Stimulated activated CD4-positive, alpha-beta T cell treated with anti-CD3 and anti-CD28 coated beads, Interleukin-1b, Interleukin-23, amount 100 ng/mL, for 1 hour (primary cell): ENCODE measurements at places on chromosomes 7 and 10.

GRCh38 chr7:140404565-140405065 is 757 bp downstream of the RAB19 start:
- DNase-seq, result no peak

GRCh38 chr10:46999217-46999616 is 88.0 kb downstream of the PTPN20 start:
- DNase-seq, result no peak

DNA sequence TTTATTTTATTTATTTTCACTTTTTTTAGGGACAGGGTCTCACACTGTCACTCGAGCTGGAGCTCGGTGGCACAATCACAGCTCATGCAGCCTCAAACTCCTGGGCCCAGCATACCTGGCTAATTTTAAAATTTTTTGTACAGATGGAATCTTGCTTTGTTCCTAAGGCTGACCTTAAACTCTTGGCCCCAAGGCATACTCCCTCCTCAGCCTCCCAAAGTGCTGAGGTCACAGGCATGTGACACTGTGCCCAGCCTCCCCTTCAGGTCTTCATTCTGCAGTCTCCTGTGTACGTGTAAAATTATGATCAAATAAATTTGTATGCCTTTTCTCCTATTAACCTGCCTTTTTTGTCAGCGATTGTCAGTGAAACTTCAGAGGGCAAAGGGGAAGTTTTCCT is 17.8 kb upstream of the TCTN3 start:
- DNase-seq, result no peak

DNA sequence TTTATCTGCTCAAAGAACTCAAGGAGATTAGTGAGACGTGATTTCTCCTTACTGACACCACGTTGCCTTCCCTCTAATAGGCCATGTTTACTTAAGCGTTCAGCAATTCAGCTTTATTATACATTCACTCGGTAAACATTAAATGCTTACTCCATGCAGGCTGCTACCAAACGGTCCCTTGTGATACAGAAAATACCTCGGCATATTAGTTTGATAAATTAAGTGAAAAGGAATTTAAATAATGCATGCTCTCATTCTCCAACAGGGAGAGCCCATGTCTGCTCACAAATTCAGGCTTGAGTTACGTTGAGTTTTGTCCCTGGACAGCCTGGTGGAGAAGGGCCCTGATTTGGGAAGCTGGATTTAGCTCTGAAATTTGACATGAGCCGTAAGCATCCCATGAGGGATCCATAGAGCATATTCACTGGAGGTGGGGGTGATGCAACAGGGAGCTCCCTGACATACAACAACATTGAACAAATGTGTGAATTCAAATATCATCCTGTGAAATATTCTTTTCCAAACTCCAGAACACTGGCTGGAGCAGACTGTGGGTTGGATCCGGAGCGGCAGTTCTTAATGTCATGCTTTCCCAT is 86.3 kb downstream of the TBXAS1 start:
- no peak for DNase-seq

DNA sequence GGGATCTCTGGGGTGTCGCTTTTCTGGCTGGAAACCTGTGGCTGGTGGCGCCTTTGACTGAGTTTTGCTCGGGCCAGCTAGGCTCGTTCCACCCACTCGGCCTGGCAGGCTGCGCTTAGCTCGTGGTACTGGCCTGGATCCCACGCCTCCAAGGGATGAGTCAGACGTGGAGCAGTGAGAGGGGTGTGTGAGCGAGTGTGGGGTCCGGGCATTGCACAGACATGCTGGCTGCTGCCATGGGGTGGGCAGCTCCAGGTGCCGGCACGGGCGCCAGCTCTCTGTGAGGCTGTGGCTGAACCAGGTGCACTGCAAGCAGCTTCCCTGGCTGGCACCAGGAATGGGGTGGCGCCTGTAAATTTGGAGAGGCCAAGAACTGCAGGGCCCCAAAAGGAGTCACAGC is 63.1 kb upstream of the CACNA2D1 start:
- no peak for DNase-seq

DNA sequence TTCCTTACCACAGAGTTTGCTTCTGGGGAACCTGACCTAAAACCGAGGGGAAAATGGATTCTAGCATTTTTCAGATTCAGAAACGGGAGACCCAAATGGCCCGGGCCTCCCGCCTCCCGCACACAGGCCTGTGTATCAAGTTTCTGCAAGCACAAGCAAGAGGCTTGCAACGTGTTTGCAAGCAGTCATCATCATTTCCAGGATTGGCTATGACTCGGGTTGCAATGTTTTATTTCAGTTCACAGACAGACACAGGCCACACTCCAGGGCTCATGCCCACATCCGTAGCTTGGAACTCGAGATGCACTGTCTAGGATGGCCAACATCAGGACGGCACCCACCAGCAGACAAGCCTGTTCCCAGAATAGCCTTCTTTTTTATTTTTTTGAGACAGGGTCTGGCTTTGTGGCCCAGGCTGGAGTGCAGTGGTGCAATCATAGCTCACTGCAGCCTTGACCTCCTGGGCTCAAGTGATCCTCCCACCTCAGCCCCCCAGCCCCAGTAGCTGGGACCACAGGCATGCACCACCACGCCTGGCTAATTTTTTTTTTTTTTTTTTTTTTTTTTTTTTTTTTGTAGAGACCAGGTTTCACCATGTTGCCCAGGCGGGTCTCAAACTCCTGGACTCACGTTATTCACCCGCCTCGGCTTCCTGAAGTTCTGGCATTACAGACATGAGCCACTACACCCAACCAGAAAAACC is 68.1 kb upstream of the FOXK1 start:
- DNase-seq, result no peak

GRCh38 chr10:104347295-104348045 is 6.2 kb upstream of the CFAP58 start:
- DNase-seq, result no peak

GRCh38 chr10:12984165-12984747 is 17.3 kb downstream of the CCDC3 start:
- DNase-seq, result no peak

DNA sequence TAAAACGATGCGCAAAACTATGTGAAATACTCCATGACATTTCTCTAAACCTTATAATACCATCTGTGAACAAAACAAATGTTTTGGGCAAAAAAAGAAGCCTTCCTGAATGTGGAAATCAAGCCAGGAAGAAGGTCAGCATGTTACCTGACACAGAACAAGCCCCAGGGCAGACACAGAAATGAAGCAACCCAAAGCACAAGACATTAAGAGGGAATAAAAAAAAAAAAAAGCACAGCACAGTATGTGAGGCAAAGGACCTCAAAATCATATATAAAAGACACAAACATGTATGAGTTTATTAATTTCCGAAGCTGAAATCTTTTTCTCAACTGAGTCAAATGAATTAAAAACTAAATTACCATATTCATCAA is 161.8 kb downstream of the SKIDA1 start:
- no peak for DNase-seq

DNA sequence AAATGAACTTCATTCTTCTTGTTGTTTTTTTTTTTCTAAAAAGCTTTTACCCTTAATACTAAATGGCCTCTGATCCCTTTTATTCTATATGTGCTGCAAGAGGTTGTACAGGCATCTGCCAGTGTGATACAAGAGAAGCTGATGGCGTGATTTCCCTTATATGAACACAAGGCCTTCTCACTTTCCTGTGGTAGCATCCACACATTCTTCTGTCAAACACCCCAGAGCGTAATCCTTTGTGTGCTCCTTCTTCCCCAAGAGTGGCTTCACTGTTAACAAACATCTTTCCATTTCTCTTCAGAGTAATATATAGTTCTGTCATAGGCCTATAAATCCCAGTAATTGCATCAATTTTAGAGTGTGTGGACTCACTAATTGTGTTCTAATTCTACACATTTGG is 86.3 kb upstream of the CAPZA2 start:
- DNase-seq, result no peak

GRCh38 chr10:102581401-102581800 is 62.9 kb upstream of the TRIM8 start:
- DNase-seq, result no peak

GRCh38 chr7:137449016-137449415 is 105.5 kb upstream of the PTN start:
- DNase-seq, result no peak

- no peak for DNase-seq
Observed at GRCh38 chr10:73917566-73918305, 6.8 kb downstream of the PLAU start.

GRCh38 chr10:6395606-6396005 is 184.5 kb downstream of the PRKCQ start:
- DNase-seq, result no peak

DNA sequence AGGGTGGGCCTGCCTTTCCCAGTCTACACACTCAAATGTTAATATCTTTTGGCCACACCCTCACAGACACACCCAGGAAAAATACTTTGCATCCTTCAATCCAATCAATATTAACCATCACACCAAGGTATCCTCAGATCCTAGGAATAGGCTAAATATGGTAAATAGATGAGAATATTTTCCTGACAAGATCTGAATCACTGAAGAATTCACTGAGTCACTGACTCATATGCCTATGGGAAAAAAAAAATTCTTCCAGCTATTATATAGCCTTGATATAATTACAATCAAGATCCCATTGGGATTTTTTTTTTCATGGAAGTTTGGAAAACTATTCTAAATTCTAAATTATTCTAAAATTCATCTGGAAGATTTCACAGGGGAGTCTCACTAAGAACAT is 65.8 kb downstream of the INHBA start:
- DNase-seq, result no peak

DNA sequence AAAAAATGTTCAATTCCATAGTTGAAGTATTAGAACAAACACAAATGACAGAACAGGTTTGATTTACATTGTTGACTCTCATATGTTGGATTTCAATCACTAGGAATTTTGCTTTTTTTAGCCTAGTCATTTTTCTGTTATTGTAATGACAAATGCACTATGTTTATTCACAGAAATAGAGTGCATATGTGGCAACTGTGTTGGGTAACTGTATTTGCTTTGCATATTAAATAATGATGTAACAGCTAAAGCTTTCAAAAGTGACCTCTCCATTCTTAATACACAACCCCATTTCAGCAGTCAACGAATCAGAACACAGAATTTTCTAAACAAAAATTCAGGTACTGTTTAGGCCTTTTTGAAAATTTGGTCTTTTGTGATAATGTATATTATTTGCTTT is 54.0 kb upstream of the SLC26A5 start:
- no peak for DNase-seq

GRCh38 chr7:140671966-140672365 is 779 bp upstream of the ADCK2 start:
- DNase-seq, result no peak

DNA sequence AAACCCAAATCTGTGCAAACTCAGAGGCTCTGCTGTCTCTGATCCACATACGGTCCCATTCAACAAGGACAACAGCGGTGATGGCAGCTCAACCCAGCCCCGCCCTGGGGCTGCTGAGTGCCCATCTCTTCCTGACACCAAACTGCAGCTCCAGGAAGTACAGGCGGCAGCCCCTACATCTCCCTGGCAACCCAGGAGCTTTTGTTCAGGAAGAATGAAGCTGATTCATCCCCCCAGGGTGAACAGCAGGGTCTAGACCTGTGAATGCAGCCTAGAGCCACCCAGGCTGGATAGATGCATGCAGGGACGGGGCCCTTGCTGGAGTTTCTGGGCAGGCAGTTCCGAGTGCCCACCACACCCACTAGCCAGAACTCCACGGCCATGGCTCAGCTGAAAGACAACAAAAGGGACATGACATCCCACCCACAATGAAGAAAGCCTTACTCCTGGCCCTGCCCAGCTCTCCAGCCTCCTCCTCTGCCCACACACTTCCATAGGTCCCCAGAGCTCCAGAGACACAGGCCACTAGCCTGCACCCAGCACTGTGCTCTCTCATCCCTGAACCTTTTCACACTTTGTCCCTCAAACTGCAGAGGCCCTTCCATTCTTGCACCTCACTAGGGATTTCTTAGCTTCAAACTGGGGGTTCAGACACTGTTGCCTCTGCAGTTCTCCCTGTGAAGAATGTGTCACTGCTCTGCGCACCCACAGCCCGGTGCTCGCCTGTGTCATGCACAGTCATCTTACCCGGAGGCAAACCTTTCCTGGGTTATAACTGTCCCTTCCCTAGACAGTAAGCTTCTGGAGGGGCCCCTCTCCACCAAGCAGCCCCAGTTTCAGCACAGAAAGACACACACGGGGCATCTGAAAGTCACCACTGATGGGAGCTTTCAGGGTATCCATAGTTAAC is 99.1 kb downstream of the GRID1 start:
- DNase-seq, result no peak

GRCh38 chr10:30862486-30862885 is 169.2 kb downstream of the ZNF438 start:
- no peak for DNase-seq

DNA sequence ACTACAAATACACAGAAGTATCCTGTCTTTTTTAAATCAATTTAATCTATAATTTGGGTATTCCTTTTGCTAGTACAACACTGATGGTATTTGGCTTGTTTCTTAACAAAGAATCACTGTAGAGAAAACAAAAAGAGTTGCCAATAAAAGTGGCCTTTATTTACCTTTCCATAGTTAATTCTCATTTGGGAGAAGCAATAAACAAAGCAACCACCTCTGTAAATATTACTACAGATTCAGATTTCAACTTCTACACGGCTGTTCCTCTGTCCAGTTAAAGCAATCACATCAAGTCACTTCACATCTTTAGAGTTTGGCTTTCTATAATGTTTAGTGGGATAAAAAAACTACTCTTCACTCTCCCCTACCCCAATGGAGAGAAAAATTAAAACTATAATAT is 34.4 kb downstream of the ERCC6 start:
- DNase-seq, result no peak

- no peak for DNase-seq
Observed at GRCh38 chr7:33694006-33694405, 211.3 kb upstream of the BMPER start.

DNA sequence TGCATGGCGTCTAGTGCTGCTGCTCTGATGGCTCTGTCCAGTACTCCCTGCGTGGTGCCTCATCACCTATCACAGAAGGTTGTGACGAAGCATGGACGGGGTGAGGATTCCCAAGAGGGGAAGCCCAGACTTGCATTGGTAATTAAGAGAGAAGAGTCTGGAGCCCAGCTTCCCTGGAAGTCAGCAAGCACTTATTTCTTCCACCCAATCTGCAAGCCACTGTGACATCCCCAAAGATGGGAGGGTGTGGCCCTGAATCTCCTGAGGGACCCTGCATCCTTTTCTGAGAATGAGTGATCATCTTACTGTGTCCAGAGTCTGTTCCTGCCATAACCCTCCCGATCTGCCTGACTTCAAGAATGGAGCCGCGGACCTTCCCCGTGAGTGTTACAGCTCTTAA is 166.7 kb downstream of the PTPN20 start:
- DNase-seq, result no peak
